T-helper 1 cell treated with Interleukin-12 subunit alpha and Interleukin-12 subunit beta and Interleukin-4 antibody, amounts not matched to agents 30 ng/mL and 1 ng/mL, for 36 hours (primary cell): ENCODE measurements at places on chromosomes 1 and 21. TPM values are rescaled to one million over a fixed set of nuclear protein-coding genes. Genes with fewer than 3 reads are reported as not detected.

Gene PCP4L1
- 0.15 and 0.29 TPM in 2 replicates for total RNA-seq

Gene RPE65
- total RNA-seq = not detected in 2 replicates

Gene GREM2
- total RNA-seq = 0.95 and 1.1 TPM in 2 replicates

Gene CATSPERE
- total RNA-seq = 0.32 and 0.68 TPM in 2 replicates

Gene RGS16
- 35.7 and 37.8 TPM in 2 replicates for total RNA-seq

Gene LCE1E
- not detected in 2 replicates for total RNA-seq

Gene INSRR
- 0.63 and 0.81 TPM in 2 replicates for total RNA-seq

Gene RGS13
- total RNA-seq = not detected in 2 replicates

Gene HLX
- total RNA-seq = 5.2 and 6.0 TPM in 2 replicates

Gene TSNAX
- 36.9 and 39.2 TPM in 2 replicates for total RNA-seq

Gene TRAF5
- total RNA-seq = 52.6 and 58.8 TPM in 2 replicates

Gene OR2T2
- not detected in 2 replicates for total RNA-seq

Gene MYCL
- total RNA-seq = 0.44 TPM in 1 of 2 replicates, not detected in the other

Gene ACAP3
- total RNA-seq = 60.9 and 62.5 TPM in 2 replicates

Gene C1orf74
- total RNA-seq = 1.6 and 2.0 TPM in 2 replicates

Gene DNAH14
- 0.42 and 0.49 TPM in 2 replicates for total RNA-seq

Gene ESPN
- total RNA-seq = 1.1 TPM in 2 replicates

Gene GNPAT
- total RNA-seq = 41.9 and 42.1 TPM in 2 replicates

Gene SYCP1
- not detected in 2 replicates for total RNA-seq

Gene BARHL2
- not detected in 2 replicates for total RNA-seq

Gene IFI44L
- 132 and 135 TPM in 2 replicates for total RNA-seq

Gene GPATCH3
- total RNA-seq = 14.8 and 19.0 TPM in 2 replicates

Gene HSD3B2
- total RNA-seq = not detected in 2 replicates

Gene WDR3
- 33.4 and 34.6 TPM in 2 replicates for total RNA-seq

Gene MAN1A2
- 43.2 and 44.6 TPM in 2 replicates for total RNA-seq

Gene SLC39A1
- total RNA-seq = 64.2 and 65.1 TPM in 2 replicates

Gene SLC9C2
- total RNA-seq = not detected in 2 replicates

Gene E2F2
- 72.5 and 78.8 TPM in 2 replicates for total RNA-seq
